ENCODE measurements at places on chromosomes 12 and 14.

GRCh38 chr12:29756741-29757390 lies 26.9 kb downstream of the TMTC1 start:
- no peak for DNase-seq

DNA sequence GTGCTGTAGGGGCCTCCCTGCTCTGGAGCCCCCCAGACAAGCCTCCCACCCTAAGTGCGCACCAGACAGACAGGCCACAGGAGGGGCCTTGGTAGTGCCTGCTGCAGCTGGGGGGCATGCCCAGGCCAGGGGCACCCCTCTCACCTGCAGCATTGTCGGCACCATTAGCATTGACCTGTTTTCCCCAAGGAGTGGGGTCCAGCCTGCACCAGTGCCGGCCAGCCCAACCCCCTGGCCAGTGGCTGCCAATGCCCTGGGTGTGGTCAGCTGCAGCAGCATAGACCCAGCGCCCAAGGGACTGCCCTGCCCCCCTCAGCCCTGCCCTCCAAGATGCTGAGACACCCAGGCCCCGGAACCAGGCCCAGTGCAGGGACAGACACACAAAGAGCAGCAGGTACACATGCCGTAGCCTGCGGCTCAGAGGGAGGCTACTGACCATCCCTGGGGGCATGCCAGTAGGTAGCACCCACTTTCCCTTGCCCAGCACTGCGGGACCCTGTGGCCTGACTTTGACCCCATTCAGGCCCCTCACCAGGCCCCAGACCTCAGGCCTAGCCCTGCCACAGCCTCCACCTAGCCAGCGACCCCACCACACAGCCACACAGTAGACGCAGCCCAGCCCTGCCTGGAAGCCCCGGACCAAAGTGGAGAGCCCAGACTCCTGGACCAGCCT lies 1.0 kb downstream of the AHNAK2 start:
- no peak for DNase-seq

- DNase-seq: no peak
Measured at GRCh38 chr14:68363466-68363842, 429.4 kb downstream of the ZFP36L1 start.

DNA sequence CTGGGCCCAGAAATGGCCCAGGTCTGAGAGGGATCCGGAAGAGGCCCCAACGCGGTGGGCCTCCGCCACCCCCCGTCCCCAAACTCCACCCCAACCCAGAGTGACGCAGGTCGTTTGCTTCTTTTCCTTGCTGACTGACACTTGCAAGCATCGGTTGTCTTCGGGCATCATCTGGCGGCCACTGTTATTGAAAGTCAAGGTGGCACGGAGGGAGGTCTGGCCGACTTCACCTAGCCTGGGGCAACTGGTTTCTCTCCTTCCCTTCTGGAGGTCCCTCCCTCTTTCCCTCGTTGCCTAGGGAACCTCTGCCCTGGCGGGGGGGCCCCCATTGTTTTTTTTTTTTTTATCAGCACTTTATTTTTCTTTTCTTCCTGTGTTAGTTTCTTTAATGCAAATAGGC lies 241.8 kb downstream of the ALG10 start:
- no peak for DNase-seq

DNA sequence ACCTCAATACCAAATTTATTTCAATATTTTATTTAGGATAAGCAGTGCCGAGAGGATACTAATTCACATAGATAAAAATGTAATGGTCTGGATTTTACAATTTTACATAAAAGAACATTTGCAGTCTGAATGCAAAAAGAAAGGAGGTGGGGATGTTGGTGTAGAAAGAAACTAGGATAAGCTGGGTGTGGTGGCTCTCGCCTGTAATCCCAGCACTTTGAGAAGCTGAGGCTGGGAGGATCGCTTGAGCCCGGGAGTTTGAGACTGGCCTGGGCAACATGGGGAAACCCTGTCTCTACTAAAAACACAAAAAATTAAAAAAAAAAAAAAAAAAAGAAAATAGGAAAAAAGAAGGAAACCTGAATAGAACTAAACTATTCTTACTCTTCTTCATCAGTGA lies 16.9 kb downstream of the SYCP3 start:
- DNase-seq: no peak

DNA sequence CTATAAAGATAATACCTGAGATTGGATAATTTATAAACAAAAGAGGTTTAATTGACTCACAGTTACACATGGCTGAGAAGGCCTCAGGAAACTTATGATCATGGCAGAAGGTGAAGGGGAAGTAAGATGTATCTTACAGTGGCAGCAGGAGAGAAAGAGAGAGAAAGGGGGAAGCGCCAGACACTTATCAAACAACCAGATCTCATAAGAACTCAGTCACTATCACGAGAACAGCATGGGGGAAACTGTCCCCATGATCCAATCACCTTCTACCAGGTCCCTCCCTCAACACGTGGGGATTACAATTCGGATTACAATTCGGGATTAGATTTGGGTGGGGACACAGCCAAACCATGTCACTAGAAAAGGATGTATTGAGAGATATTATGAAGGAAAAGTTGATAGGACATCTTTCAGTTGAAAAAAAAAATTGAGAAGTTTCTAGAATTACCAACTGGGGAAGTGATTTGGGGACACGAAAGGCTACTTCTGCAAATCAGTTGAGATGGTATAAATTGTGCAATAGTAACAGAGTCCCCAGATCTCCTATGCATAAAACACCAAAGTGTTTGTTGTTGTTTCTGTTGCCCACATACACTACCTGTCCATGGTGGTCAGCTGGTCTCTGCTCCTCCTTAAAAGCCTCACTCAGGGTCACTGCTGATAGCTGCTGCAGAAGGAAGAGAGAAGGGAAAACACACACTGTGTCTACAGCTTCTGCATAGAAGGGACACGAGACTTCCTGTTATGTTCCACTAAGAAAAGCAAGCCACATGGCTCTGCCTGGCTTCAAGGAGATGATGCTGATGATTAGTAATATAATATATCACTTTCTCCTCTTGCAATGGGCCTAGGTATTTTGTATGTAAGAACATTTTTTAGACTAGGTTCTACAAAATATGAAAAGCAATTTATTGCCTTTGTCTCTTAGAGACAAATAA lies 465.5 kb downstream of the PDZRN4 start:
- no peak for DNase-seq

- DNase-seq: no peak
Measured at GRCh38 chr12:52199294-52199919, 7.6 kb upstream of the KRT80 start.

- no peak for DNase-seq
Measured at GRCh38 chr14:20550926-20551325, 9.9 kb downstream of the RNASE9 start.

DNA sequence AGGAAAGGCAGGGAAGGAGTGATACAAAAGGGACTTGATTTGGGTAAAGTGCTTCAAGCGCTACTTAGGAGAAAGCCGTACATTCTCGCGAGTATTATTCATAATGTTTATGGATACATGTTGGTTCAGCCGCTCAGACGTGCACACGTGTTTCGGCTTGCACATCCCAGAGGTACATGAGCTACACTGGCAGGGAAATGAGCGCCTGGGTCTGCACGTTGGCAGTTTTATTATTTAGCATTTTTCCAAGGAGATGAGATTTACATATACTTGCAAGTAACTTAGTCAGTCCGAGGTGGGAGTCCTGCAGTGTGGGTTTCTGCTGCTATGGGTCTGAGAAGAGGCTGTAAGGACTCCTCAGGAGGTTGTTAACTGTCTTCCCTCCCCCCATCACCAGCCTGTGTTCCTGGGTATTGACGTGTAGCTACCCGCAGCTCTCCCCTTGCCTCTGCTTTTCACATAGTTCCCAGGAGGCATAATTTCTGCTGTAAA lies 1.5 kb downstream of the PRKCH start:
- DNase-seq: no peak

DNA sequence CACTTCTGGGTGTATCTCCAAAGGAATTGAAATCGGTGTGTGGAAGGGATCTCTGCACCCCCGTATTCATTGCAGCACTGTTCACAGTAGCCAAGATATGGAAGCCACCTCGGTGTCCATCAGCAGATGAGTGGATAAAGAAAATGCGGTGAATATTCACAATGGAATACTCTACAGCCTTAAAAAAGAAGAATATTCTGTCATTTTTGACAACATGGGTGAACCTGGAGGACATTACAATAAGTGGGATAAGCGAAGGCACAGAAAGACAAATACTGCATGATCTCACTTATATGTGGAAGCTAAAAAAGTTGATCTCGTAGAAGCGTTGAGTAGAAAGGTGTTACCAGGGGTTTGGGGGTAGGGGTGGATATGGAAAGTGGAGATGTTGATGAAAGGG lies 111.9 kb downstream of the BEGAIN start:
- DNase-seq: no peak

DNA sequence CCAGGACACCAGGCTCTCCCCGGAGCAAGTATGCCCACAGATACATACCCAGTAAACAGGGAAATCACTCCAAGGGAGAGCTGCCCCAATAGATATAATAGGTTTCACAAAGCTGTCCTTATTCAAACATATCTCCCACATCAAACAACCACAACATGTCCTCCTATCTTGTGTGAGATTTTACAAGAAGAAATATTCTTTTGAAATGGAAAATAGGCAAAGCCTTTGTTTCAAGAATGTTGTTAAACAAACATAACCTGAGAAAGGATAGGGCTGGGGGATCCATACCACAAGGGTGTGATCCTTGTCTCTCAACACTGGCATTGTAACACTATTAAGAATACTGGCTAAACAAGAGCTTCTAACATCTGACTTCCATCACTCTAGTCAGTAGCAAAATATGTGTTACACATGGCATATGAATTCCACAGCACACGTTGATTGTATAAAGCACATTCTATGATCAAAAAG lies 32.9 kb downstream of the LGR5 start:
- DNase-seq: no peak

DNA sequence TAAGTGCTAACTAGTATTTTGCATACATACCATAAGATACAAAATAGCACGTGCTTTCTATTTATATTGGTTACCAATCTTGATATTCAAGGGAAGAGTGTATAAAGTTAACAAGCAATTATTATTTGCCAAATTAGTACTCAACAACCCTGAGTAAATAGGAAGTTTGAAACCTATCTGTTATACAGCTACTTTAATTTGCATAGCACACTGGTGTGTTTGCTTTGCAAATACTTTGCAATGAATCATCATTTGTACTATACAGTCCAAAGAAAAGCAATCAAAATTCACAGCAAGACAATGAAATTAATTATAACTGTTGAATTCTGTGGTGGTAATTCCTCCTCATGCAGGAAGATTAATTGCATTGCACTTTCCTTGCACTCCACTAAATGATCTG lies 469.1 kb downstream of the PRKD1 start:
- no peak for DNase-seq

GRCh38 chr12:89309815-89310214 lies 42.5 kb downstream of the DUSP6 start:
- DNase-seq: no peak

DNA sequence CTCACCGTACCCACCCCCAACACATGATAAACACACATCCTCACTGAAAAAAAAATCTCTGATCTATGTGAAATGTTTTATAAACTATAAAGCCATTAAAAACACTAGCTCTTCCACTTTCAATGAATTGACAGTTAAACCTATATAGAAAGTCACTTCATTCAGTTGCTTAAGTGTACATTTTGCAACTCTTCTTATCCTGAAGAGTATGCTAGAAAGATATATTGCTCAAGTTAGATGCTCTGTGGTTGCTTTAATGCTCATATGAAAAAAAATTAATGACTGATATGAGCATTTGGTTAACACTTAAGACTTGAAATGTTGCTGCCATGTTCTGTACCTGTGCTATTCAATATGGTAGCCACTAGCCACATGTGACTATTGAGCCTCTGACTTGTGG lies 21.0 kb upstream of the MIA2 start:
- DNase-seq: no peak

- no peak for DNase-seq
Measured at GRCh38 chr14:95460647-95461478, 55.6 kb downstream of the SYNE3 start.

- DNase-seq: no peak
Measured at GRCh38 chr14:81485372-81485771, 48.3 kb downstream of the SEL1L start.

DNA sequence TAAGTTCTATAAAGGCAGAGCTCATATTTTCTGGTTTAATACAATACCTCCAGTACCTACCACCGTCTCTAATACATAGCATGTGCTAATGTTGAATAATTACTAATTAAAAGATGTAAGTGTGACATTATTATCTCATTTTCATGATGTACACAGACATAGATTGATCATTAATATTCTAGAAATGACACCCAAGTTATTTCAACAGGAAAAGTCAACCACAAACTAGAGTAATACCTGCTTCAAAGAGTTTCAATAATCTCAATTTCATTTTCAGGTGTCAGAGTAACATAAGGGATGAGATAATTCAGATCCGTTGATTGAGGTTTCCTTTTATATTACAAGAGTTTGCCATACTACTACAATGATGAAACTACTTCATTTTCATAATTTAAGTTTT lies 388.9 kb downstream of the SOX5 start:
- no peak for DNase-seq

GRCh38 chr12:117885211-117885610 lies 83.6 kb downstream of the KSR2 start:
- DNase-seq: no peak

DNA sequence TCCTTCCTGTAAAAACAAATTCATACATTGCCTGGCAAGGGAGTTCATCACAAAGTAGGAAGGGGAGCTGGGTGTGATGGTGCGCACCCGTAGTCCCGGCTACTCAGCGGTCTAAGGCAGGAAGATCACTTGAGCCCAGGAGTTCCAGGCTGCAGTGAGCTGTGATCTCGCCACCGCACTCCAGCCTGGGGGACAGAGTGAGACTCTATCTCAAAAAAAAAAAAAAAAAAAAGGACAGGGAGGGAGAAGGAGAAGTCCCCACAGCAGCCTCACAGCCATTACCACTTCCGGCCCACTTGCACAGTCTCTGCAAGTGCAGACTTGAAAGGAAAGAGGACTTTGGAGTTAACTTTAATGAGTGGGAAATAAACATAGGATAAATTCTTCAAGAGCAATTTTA lies 121.0 kb downstream of the FBXL14 start:
- DNase-seq: no peak

DNA sequence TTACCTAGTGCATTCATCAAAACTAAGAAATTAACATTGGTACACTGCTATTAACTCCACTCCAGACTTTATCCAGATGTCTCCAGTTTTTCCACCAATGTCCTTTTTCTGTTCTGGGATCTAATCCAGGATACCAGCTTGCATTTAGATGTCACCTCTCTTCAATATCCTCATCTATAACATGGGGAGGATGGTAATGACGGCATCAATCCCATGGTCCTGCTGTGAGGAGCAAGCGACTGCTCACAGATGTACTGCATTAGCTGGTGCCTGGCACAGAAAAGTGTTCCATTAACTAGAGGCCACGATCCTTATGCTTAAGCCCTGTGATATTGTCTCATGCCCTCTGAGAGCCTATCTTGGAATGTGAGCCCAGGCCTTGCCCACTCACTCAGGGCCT lies 53.8 kb downstream of the CALM1 start:
- no peak for DNase-seq

- no peak for DNase-seq
Measured at GRCh38 chr14:28653521-28653920, 113.1 kb upstream of the FOXG1 start.

Measured in T-helper 17 cell (primary cell).